Colonic mucosa (tissue), 4 donors: ENCODE measurements at places on chromosomes 1 and 21. TPM values are rescaled to one million over a fixed set of nuclear protein-coding genes. Genes with fewer than 3 reads are reported as not detected.

The SH3D21 gene
- total RNA-seq: 7.4 TPM

The EXTL2 gene
- 4.8 TPM for total RNA-seq

- no peaks in the 10 kb centered on the region for H3K36me3 ChIP-seq
- DNase-seq: no peak
- no peaks in the 10 kb centered on the region for H3K27me3 ChIP-seq
- peak overlapping the region; percentile 86 for H3K4me3 ChIP-seq
These were observed 912 bp upstream of the SIPA1L2 start for GRCh38 chr1:232630894-232631195.

DNA sequence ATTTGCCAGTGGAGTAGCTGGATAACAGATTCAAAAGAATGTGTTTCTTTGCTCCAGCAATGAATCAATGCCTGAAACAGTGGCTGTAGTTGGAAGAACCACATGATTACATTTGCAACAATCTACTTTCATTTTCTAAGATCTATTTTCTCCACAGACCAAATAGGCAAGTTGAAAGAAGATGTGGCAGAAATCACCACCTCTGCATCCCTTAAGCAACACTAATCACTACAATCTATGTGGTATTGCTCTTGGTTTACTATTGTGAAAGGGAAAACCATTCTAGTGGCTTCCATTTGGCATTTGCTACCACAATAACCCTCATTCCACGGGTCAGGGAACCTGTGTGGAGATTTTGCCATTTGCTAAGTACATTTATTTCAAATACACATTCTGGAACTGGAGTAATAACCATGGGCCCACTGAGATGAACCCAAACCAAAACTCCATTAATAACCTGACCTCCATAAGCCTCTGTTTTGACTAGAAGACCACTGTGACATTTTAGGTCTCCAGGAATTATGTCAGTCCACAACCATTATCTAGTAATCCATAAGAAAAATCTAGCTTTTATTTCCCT, 66.3 kb downstream of the C1orf185 start:
- H3K27ac ChIP-seq: no peak overlapping the region
- H3K27me3 ChIP-seq: no peaks in the 10 kb centered on the region
- H3K36me3 ChIP-seq: no peaks in the 10 kb centered on the region

DNA sequence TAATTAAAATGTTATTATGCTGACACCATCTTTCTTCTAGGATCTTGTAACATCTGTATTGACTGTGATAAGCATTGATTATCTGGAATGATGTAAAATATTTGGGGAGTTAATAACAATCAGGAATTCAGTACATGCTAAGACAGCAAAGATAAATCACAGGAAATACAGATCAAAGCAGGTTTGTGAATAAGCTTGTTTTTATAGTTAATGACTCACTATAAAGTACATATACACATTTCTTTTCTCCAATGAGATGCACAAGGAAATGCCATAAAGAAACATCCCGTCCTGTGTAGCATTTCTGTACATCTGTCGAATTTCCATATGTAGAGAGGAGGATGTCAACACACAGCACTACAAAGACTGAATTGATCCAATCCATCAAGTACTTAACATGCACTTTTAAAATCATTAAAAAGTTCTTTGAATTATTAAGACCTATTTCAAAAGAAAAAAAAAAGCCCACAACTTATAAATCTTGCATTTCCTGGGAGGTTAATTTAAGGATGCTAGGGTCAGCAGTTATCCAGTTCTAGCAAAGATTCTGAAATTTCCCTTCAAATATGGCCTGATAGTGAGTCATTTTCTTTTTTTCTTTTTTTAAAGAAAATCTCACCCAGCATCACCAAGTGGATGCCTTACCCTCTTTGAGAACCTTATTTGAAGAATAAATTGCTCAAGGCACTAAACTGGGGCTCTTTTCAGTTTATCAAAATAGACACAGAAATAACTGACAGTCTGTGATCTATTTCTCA, 243.2 kb upstream of the NR5A2 start:
- no peaks in the 10 kb centered on the region for H3K36me3 ChIP-seq
- no peaks in the 10 kb centered on the region for H3K4me1 ChIP-seq
- no peak overlapping the region for H3K4me3 ChIP-seq
- no peak overlapping the region for H3K27ac ChIP-seq
- no peaks in the 10 kb centered on the region for H3K27me3 ChIP-seq
